NCI-H774 (cell line): ENCODE measurements at places on chromosomes 5 and 9.
A peak's percentile ranks its signal among the peaks of the same experiment; 100 is the strongest.

DNA sequence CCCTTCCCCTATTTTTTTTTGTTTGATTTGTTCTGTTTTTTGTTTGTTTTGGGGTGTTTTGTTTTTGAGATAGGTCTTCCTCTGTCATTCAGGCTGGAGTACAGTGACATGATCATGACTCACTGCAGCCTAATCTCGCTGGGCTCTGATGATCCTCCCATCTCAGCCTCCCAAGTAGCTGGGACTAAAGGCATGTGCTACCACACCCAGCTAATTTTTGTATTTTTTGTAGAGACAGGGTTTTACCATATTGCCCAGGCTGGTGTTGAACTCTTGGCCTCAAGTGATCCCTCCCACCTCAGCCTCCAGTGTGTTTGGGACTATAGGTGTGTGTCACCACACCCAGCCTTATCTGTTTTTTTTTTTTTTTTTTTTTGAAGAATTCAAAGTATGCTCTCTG, 605.4 kb downstream of the DNAH5 start:
- no peak for DNase-seq

DNA sequence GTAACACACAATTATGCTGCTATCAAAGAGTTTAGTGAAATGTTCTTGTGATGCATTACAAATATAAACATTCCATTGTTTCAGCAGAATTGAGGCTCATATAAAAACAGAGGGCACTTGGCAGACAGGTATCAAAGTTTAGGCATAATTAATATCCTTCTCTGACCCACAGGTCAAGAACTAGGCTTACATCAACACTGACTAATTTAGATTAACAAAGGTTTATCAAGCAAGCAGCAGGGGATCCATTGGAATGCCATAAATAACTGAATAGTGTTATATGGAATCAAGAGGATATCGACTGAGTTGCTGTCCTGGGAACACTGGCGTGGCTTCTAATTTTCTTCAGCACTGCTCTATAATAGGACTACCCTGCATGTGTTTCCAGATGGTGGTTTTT, 414.5 kb upstream of the ARRDC3 start:
- DNase-seq: no peak

DNA sequence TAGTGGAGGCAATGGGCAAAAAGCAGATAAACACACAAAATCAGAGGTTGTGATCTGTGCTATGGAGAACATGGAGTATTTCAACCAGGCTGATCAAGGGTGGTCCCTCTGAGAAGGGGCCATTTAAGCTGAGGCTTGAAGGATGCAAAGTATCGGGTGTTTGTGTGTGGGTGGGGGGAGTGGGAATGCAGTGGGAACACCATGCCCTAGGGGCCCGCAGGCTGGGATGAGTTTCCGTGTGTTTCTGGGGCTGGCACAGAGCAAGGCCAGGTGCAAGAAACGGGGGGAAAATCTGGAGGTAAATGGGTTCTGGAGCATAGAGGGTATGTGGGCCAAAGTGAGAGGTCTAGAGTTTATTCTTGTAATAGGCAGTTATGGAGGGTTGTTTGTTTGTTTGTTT, 13.8 kb upstream of the LARP1 start:
- no peak for DNase-seq

DNA sequence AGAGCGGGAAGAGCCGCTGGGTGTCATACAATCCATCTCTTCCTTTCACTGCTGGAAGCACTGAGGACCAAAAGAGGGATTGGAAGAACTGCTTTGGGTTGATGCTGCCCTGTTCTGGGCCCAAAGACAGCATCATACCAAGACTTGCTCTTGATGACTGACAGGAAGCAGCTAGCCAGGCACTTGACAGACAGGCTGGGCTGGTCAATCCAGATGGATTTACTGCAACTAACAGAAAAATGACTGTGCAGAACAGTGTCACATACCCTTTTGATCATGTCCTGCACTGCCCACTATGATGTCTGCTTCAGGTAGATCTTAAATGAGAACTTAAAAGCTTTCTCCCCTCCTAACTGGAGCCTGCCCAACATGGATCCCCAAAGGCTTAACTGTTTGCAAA, 157.6 kb downstream of the CRB2 start:
- no peak for DNase-seq

DNA sequence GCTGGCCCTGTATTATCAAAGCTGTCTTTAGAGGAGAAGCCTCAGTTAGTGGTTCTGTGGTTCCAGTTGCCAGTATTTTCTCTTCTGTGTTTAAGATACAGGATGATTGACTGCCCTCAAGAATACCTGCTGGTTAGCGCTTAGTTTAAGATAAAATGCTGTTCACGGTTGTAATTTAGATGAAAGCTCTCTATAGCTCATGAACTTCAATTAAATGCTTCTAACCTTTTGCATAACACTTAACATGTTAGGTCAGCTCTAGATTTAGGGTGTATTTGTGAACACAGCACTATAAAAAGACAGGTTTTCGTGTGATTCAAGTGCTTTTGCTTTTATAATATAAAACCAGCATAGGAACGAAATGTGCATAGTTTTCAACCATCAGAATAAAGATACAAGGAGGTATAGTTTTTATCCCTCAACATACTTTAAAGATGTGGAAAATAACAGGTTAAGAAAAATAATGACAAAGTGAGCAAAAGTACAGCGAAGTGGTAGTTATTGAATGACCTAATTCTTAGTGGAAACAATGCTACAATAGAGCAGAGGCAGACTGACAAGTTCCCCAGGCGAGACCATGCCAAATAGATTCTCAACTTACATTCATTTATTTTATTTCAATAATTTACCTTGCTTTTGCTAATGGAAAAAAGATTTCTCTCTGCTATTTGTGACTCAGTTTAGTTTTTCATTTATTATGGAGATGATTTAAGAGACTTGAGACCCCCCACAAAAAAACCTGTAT, 602.6 kb upstream of the DMAC1 start:
- no peak for DNase-seq

DNA sequence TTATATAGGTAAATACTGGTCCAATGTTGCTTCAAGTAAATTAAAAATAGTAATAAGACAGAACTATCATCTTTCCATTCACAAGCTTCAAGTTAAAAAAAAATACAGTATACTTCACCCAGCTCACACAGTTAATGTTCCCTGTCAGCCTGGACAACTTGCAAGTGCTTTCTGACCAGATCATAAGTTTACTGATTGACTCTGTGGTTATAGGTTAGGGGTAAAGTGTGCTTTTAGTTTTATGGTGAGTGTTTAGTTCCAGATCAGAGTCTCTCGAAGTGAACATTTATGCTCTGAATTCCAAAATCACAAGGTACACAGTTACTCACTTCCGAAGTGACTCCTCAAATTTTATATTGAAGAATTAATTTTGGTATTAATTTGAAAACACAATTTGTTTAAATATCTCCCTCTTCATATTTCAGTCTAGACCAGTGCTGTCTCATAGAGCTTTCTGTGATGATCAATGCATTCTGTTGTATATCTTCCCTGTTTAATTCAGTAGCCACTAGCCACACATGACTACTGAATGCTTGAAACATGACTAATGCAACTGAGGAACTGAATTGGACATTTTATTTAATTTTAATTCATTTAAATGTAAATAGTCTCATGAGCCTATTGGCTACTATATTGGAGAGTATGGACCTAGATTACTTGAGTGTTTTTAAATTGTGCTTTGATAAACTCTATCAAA, 90.7 kb downstream of the MEF2C start:
- no peak for DNase-seq

DNA sequence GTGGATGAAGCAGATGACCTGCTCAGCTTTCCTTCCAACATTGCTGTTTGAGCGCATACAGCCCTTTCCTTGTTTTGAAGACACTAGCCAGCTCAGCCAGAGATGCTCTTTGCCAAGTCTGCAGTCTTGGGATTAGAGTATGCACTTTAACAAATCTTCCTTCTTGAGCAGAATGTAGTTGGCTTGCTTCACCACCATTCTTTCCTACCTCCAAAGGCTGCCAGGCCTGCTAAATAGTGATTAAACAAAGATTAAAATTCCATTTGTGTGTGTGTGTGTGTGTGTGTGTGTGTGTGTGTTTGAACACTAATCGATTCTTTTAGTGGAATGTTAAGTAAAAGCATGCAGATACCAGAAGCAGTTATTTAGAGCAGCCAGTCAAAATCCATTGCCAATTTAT, 97.6 kb downstream of the GALNT10 start:
- no peak for DNase-seq

GRCh38 chr9:83061990-83062650, 822 bp downstream of the RASEF start:
- peak; percentile 63 for DNase-seq

DNA sequence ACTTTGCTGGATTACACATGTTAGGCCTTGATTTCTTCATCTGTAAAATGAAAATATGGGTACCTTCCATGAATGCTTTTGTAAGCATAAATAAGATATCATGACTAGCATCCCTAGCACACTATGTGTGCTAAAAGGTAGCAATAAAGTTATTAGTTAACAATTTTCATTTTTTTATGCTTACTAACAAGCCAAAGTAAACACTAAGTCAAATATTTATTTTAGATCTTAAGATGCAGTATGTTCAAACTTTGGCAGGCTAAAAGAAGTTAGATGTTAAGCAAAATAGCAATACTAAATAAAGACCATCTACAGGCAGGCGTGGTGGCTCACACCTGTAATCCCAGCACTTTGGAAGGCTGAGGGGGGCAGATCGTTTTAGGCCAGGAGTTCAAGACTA, 169.1 kb downstream of the BNC2 start:
- no peak for DNase-seq

DNA sequence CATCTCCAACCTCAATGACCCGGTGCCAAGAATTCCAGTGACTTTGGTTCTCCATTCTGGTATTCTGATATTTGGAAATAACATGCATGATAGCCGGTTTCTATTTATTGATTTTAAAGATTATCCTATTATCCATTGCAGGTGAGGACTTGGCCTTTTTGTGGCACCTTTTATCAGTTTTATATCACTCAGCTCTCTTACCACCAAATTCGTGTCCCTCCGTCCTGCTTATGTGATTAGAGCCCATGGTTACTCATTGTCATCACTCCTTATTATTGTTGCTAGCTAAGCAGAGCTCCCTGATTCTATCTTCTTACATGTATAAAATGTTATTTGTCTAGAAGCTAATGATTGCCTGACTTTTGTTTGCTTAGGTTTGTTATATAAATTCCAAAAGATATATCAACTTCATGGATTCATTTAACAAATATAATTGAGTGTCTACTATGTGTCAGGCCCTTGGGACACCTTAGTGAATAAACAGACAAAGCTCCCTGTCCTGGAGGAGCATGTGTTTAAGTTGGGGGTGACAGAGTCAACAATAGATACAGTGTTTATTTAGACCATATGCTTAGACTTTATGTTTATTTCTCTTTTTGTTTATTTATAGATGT, 138.2 kb downstream of the ADAMTS16 start:
- no peak for DNase-seq

- no peak for DNase-seq
These were observed 168.0 kb upstream of the POU5F2 start for GRCh38 chr5:93909356-93909755.

GRCh38 chr5:31133488-31133887, 60.0 kb upstream of the CDH6 start:
- DNase-seq: no peak

- DNase-seq: no peak
These were observed 31.8 kb downstream of the DMRT3 start for GRCh38 chr9:1008216-1008615.
